ENCODE measurements at places on chromosomes 5 and 9.

DNA sequence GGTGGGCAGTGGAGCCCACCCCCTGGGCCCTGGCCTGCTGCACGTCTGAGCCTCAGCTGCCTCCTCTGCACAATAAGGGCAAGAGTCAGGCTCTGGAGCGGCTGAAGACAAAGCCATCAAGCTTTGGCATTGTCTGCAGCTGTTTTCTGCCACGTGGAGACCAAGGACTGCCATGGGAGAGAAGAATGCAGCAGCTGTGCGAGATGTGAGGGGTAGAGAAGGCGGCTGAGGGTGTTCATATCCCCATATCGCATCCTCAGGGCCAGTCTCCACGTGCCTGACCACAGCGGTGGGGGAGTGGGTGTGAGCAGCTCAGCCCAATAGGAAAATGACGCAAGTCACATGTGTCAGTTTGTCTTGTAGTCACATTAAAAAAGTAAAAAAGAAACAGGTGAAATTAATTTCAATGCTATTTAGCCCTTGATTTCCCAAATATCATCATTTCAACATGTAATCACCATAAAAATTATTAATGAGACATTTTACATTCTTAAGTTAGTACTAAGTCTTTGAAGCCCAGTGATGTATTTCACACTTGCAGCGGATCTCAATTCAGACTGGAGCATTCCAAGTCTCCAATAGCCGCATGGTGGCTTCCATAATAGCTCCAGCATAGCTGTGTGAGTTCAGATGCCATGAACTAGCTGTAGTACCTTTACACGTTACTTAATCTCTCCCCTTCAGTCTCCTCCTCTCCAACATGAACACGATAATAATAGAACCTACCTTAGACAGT, 6.6 kb downstream of the C1QTNF2 start:
- no peak for DNase-seq

GRCh38 chr9:76218886-76219445, 175.3 kb downstream of the RFK start:
- no peak for DNase-seq

DNA sequence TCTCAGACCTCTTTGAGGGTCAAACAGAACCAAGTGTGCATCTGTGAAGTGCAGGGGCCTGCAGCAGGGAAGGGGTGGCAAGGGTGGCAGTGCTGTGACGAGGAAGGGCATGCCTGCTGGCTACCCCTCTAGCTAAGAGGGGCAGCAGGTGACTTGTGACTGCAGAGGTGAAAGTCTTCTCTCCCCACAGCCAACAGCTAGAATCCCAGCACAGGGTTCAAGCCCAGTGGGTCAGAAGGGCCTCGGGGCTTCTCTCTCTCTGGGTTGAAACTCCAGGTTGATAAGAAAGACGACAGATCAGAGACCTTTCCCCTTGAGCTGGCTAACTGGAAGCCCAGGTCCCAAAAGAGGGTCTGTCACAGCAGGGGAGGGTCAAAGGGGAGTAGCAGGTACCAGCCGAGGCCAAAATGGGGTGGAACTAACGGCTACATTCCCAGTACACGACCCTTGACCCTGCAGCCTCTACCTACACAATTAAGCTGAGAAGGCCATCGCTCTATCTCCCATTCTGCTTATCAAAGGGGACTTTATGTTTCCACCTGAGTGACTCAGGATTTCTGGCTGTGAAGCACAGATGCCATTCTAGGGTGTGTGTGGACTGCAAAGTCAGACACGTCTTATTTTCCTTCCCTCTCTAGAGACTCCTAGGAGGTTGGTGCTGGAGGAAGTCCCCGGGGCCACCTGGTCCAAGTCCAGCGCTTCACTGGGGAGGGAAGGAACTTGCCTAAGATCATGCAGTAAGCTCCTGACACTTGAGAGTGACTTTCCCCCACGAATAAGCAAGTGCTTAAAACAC, 14.6 kb downstream of the ANKS6 start:
- no peak for DNase-seq

DNA sequence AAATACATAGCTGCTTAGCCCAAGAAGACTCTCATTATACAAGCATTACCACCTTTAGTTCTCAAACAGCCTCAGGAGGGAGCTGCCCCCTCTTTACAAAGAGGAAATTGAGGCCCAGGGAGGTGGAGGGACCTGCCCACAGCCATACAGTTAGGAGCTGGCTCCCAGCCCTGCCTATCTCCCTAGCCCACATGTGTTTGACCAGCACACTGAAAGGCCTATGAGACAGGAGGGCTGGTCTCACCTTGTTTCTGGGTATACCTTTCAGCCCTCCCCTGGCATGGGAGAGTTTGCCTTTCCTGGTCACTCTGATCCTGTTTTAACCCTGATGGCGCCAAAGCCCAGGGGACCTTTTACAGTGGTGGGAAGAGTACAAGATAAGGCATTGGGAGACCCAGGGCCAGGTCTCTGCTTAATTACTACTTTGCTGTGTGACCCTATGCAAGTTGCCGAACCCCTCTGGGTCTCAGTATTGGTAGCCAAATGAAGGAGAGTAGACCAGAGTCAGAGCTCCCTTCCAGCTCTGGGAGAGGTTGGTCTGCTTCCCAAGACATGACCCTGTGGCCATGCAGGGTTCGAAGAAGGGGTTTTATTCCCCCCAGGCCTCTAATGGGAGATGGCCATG, 60.9 kb upstream of the RPL26L1 start:
- no peak for DNase-seq

DNA sequence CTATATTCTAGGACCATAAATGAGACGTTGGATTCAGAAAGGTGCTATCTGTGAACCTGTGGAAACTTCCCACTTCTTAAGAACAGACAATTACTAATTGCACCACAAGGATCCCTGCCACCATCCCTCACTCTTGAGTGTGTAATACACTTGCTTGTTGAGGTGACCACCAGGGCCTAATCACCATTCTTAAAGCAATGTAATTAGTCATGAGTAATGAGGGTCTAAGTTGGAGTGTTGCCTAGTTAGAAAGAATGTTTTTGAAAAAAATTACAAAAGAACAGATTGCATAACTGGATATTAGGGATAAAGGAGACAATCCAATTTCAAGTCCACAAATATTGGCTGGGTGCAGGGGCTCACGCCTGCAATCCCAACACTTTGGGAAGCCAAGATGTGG, 56.9 kb upstream of the TRIO start:
- DNase-seq, result no peak

- DNase-seq, result no peak
Measured at GRCh38 chr5:94682814-94683520, 64.5 kb downstream of the SLF1 start.

DNA sequence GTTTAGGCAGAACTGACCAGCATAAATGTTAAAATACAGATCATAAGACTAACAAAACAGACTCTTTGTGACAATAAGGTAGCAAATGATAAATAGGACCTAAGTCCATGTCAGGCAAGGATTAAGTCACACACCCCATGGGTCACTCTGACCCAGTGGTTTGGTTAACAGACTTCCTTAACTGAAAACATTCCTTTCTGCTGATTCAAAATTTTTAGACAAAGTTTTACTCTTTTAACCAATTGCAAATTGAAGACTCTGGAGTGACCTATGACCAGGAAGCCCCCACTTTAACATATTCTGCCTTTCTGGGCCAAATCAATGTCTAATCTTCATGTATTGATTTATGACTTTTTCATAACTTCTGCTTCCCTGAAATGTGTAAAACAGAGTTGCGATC, 4.9 kb upstream of the NXNL2 start:
- DNase-seq, result no peak

- DNase-seq, result no peak
Measured at GRCh38 chr5:15092801-15093200, 221.2 kb upstream of the ANKH start.

DNA sequence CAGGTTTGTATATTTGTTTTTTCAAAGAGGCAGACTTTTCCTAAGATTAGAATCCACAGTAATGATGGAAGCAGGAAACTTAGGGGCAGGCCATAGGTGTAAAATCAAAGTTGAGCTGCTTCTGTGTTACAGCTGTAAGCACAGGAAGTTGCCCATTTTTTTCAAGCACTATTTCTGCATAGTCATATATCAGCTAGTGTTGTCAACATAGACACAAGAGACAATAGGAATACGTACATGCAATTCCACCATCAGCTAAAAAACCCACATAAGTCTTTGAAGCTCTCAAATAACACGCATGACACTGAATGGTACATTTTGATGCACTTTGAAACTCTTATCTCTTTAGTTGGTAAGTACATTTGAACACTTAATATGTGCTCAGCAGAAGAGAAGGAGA, 20.2 kb upstream of the SMIM15 start:
- DNase-seq, result no peak

DNA sequence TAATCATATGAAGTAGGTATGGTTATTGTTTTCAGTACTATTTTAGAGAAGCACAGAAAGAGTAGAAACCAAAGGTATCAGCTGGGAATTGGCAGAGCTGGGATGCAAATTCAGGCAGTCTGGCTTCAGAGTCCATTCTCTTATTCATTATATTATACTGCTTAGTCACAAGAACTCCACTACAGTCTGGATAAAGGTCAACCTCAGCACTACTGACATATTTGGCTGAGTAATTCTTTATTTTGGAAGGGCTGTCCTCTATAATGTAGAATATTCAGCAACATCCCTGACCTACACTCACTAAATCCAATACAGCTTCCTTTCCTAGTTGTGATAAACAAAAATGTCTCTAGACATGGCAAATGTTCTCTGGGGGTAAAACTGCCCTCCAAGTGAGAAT, 37.6 kb downstream of the PTGER4 start:
- DNase-seq, result no peak

- DNase-seq, result no peak
Measured at GRCh38 chr5:78718824-78719223, 70.3 kb upstream of the LHFPL2 start.

DNA sequence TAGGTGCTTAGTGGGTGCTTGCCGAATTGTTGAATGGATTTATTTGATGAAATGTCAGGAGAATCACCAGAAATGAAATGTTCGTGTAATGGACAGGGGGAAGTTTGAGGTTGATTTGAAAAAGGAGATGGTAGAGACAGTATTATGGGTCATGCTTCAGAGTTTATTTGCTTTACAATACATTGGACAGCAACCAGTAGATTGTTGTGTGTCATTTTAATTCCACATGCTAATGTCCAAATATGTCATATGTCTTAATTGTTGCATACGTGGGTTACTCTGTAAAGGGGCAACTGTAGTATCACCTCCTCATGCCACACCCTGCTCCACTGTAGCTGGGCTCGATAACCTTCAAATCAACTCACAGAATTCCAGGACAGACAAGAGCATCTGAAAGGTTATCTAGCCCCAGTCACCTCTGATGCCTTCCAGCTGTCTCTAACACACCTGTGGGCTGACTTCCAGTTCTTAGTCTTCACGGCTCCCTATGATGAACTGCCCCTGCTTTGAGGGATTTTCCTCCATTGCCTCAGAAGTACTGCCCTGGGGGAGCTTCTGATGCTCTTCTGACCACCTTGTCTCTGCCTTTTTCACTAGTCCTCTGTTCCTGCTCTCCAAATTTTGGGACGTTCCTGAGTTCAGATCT, 1.7 kb downstream of the PDCD1LG2 start:
- no peak for DNase-seq

DNA sequence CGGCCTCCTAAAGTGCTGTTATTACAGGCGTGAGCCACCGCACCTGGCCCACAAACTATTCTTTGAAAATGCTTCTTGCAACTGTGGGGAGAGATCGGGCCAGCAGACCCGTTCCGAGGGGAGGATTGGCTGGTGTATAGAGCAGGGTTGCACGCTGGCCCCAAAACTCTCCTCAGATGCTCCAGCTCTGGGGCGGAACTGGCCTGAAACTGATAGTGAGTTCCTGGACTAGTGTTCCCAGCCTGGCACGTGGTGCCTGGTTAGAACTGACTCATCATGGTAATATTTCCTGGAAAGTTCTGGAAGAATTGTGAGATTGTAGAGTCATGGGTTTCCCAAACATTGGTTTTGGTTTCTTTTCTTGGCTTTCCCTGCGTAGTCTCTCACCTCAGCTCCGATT, 120.5 kb downstream of the FBXL7 start:
- DNase-seq, result no peak

GRCh38 chr9:129264388-129264787, 86.3 kb upstream of the IER5L start:
- no peak for DNase-seq

DNA sequence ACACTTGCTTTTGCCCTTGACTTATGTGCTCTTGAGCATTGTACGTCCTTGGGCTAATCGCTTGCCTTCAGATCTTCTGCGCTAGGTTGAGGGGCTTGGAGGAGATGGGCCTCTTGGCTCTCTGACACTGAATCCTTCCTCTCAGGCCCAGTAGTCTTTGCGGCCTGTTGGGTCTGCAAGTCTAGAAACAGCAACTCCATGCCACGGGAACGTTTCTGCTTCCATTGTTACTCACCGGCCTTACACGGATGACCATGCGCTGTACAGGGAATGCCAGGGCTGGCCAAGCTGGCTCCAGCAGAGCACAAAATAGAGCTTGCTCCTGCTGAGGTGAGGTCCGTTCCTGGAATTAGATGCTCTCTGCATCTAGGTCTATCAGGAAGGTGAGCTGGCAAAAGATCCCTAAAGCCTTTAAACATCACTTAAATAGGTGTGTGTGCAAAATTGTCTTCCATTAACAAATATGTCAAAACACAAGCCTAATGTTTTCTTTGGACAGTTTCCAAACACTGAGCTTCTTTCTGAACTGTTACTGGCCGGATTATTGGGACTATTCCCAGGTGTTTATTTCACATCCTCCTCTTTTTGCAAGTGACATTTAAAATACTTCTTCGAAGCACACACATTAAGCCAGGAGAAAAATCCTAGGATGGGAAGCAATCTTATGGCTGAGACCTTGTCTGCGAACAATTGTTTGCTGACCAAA, 29.7 kb downstream of the DAPK1 start:
- DNase-seq, result no peak

DNA sequence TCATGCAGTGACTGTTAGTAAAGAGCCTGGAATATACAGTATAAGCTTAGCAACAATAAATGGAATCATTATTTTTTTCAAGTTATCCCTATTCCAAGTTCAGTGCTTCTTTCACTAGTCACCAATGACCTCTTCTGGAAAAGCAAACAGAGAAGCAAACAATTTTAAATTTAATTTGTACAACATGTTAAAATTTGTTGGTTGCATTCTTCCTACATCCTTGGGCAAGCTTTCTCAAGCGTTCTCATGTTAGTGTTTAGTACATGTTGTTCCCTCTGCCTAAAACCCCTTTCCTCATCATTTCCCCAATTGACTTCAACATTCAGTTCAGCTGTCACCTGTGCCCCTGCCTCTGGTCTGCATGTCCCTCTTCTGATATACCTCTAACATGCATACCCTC, 123.4 kb downstream of the SEC61B start:
- DNase-seq, result no peak
